Activated CD4-positive, alpha-beta T cell treated with anti-CD3 and anti-CD28 coated beads for 36 hours (primary cell): ENCODE measurements at places on chromosomes 13 and 19. TPM values are rescaled to one million over a fixed set of nuclear protein-coding genes. Genes with fewer than 3 reads are reported as not detected.

Gene LGALS4
- 0.59 TPM for total RNA-seq

- no peak overlapping the region for H3K4me3 ChIP-seq
- no peak overlapping the region for H3K27ac ChIP-seq
- no peak for DNase-seq
- H3K27me3 ChIP-seq, result peaks cover 5% of the 10 kb centered on the region
These were observed 62.6 kb downstream of the UFM1 start for GRCh38 chr13:38412266-38412665.

DNA sequence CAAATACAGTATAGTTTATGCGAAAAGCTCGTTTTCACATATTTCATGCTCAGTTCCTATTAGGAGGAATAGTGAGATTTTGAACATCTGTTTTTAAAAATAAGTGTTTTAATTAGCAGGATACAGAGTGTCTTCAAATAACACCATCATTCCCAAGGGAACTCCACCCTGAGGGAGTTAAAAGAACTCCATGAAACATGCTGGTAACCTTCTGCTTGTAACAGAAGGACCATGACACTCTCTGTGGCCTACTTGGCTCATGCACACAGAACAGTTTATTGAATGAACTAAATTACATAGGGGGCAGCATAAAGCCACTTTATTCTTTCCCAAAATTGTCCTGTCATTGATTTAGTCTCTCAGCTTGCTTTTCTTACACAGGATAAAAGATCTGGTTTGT is 809.5 kb upstream of the SLITRK6 start:
- no peaks in the 10 kb centered on the region for H3K27me3 ChIP-seq
- no peak overlapping the region for H3K27ac ChIP-seq
- no peak for DNase-seq
- no peaks in the 10 kb centered on the region for H3K4me1 ChIP-seq
- H3K36me3 ChIP-seq, result no peaks in the 10 kb centered on the region

Gene TEKTIP1
- 1.4 TPM for total RNA-seq
